ENCODE measurements at places on chromosomes 11 and 22. TPM values are rescaled to one million over a fixed set of nuclear protein-coding genes. Genes with fewer than 3 reads are reported as not detected.

LMNTD2 gene
- 1.1 TPM for polyA plus RNA-seq

LINC01488 gene
- not detected for polyA plus RNA-seq

OLFML1 gene
- polyA plus RNA-seq, result not detected

MRGPRE gene
- polyA plus RNA-seq, result not detected

WDR74 gene
- polyA plus RNA-seq, result 42.4 TPM

GNB1L gene
- 14.2 TPM for polyA plus RNA-seq

OR2AT4 gene
- not detected for polyA plus RNA-seq

GRIA4 gene
- polyA plus RNA-seq, result not detected

CCDC179 gene
- not detected for polyA plus RNA-seq

GRIK4 gene
- polyA plus RNA-seq, result not detected

PHETA2 gene
- polyA plus RNA-seq, result 0.67 TPM

DTX4 gene
- polyA plus RNA-seq, result 0.98 TPM

DNA sequence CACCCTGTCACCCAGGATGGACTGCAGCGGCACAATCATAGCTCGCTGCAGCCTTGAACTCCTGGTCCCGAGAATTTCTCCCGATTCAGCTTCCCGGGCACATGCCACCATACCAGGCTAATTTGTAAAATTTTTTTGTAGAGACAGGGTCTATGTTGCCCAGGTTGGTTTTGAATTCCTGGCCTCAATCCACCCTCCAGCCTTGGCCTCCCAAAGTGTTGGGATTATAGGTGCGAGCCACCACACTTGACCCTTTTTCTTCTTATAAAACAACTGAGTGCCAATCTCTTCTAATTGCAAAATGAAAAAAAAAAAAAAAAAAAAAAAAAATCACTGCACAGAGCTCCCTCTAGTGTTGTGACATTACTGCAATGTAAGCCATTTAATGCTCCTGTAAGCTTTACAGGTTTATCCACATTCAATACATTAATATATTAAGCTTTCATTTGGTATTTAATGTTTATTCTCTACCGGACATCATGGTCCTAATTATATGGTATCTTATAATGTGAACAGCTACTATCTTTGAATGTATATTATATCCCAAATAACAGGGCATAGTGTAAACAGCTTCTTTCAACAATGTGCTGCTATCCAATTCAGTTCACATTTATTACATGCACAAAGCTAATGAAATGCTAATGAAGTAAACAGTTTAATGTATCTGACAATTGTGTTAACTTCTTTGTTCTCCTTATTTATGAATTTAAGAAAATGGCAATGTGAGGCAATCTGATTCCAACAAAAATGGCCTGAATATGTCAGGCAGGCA, 44.6 kb downstream of the COPB1 start:
- DNase-seq, result peak; percentile 19

GRCh38 chr11:86769219-86769618, 31.1 kb upstream of the PRSS23 start:
- DNase-seq, result no peak

- peak; percentile 51 for DNase-seq
These were observed 98.6 kb downstream of the CEP164 start for GRCh38 chr11:117426297-117426685.

DNA sequence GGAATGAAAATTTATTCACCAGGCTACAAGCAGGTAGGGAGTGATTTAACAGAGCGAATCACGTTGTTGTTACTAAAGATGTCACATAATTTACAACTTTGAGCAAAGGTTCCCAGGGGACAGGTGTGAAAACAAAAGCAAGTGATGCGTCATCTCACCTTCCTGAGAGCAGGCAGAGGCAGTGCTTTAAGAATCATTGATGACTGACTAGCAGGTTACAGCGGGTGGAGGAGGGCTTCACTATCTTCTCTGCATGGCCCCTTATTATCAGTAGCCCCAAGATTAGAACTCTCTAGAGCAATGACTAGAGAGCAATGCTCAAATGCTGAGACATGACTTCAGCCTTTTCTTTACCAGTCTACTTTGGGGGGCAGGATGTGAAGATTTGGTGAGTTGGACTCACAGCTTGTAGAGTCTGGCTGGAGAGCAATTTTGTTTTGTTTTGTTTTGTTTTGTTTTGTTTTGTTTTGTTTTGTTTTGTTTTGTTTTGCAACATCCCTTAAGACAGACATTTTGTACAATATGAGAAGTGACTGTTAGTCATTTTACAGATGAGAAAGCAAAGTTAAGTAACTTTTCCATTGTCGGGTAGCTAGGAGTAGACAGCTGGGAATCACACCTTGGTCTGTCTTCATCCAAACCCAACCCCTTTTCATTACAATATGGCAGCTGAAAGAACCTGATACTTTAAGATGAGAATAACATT, 84.8 kb downstream of the SLC1A2 start:
- DNase-seq, result peak; percentile 69

DNA sequence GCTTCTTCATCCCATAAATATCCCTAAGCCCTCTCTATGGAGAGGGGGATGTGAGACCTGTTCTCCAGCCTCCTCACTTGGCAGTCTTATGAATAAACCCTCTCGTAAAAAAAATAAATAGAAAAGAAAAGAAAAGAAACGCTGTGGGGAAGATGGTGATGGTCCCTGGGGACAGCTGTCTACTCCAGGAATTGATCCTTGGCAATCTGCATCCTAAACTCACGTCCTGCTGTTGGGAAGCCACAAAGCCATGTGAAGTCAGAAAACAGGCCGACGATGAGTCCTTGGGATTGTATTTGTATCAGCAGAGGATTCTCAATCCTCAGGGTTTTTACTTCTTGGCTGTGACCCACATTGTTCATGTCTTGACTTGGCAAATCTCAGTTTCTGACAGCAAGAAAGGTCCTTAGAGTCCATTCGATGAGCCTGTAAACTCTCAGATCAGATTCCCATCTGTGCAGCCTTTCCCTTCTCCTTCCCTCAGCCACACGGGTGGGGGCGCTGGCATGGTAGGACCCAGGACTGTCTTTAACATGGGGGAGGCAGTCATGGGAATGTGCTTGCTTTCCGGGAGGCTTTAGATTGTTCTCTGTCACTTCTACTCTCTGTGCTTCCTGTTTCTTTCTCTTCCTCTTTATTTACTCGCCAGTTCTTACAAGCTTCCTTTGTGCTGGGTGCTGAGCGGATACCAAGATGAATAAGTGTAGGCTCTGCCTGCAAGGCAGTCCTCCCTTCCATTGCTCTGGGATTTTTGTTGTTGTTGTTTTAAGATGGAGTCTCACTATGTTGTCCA, 24.9 kb downstream of the TCP11L1 start:
- DNase-seq, result no peak

DNA sequence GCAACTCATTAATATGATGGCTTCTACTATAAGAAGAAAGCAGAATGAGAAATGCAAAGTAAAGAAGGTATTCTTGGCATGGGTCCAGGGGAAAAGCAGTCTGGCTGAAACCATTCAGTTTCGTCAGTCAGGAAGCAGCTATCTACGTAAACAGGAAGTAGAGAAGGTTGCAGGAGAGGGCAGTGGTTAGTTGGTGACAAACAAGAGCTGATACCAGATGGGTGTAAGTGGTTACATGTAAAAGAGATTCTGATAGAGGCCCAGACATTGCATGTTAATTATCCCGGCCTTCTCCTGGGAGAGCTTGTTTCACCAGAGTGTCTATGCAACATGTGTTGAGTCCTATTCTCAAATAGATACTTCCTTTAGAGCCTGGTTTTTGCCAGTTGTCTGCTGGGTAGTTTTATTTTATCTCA, 58.4 kb upstream of the PSMA1 start:
- DNase-seq, result peak; percentile 46

GRCh38 chr11:65310215-65310614, 4.5 kb upstream of the CDC42EP2 start:
- no peak for DNase-seq

GRCh38 chr22:37401401-37402183, 25.7 kb downstream of the ELFN2 start:
- no peak for DNase-seq

- DNase-seq, result no peak
These were observed 27.6 kb upstream of the APLP2 start for GRCh38 chr11:130042093-130042591.

- DNase-seq, result no peak
These were observed 102.6 kb upstream of the ALDH3B2 start for GRCh38 chr11:67776852-67777520.

DNA sequence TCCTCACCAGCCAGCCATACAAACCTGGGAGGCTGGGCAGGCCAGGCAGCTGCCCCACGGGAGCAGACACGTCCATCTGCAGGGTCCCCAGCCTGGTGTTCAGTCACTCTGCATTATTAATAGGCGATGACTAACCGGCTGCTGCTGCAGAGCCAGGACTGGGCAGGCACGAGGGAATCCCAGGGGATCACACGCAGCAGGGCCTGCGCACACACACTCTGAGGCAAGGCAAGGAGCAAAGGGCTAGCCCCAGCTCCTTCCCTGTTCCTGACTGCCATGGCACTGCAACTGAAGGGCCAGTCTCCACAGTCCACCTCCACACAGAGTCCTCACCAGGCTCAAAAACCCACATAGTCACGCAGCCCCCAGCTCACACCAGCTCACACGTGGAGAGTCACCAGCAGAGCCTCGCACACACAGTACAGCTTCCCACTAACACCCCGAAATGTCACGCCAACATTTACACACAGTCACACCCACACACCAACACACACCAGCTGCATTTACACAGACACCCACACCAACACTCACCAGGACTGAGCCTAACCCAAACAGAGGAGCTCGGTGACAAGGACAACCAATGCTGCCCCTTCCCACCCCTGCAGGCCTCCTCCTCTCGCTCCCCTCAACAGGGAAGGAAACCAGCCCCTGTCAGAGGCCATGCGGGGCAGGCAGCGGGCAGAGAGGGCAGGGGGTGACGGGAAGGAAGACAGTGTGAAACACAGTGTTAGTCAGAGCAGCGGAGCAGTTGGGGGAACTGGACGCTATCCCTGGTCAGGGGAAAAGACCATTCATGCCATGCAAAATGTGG, 47.3 kb downstream of the NRXN2 start:
- DNase-seq, result no peak

DNA sequence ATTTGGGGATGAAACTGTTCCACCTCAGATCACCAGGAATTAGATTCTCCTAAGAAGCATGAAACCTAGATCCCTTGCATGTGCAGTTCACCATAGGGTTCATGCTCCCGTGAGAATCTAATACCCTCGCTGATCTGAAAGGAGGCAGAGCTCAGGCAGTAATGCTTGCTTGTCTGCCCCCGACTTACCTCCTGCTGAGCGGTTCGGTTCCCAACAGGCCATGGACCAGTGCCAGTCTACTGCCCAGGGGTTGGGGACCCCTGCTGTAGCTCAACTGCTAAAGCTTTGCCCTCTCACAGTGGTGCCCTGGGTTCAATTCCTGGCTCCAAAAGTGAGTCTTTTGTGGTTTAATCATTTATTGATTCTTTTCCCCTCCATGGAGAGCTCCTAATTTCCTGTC, 3.4 kb downstream of the JAML start:
- DNase-seq, result no peak

DNA sequence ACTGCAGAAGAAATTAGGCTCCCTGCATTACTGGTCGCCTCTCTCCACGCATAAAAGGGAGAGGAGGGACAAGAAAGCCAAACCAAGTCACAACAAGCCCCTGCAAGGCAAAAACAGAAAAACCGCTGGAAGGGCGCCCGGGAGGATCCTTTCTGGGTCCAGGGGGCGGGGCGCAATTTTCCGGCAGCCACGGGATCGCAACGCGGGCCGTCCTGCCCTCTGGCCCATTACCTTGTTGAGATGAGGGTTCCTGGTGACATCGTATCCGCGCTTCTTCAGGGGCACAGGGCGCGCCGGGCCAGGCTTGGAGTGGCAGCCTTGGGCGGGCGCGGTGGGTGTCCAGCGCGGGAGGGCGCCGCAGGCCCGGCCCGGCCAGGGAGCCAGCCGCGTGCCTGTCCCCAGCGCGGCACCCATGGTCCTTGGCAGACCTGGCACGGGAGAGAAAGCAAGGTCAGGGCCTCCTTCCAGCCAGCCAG, 847 bp downstream of the ME3 start:
- DNase-seq, result no peak

DNA sequence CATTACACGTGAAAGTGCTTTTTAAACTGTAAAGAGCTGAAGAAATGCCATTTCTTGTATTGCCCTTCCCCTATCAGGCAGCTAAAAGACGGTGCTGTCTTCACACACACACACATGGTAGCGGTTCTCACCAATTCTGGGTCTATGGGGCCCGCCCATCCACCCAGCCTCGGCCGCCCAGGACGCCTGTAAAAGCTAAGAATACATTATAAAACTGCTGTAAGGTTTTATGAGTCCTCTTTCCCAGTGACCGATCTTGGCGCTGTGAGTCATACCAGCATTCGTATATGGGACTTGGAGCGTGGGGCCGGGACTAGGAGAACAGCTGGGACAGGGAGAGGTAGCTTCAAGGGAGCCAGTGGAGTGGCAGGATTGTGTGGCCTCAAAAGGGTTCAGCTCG, 149.7 kb upstream of the CADM1 start:
- no peak for DNase-seq

GRCh38 chr11:64870176-64870892, 8.1 kb downstream of the EHD1 start:
- DNase-seq, result no peak

DNA sequence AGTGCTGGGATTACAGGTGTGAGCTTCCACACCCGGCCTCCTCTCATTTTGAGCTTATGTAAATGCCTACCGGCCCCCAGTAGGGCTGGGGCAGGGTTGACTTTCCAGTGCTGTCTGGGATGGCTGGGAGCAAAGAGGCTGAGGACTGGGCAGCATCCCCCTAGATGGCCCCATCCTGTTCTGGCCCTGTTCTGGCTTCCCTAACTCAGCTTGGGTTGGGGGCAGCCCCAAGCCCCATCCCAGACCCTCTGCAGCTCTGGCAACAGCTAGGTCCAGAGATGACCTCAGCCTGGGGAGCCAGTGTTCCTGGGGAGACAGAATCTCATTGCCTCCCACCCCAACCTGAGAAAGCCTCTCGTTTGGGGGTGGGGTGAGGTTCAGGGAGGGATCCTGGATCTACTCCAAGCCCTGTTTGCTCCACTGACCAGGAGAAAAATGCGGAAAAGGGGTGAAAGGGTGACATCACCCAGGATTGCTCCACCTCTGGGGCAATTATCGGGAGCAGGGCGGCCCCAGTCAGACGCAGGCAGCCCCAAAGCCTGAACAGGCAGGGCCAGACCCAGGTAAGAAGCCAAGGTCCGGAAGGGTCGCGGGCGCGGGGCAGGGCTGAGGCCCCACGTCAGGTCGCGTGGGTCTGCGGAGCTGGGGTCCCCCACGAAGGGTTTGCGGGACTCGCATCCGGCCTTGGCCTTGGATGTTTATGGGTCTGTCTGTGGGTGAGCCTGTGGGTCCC, at the start of gene PNPLA2:
PNPLA2 (plus strand) TSS at position 519 of the 733 bp plus-strand sequence. CDS start 805 bp downstream, outside the sequence.
- no peak for DNase-seq

DNA sequence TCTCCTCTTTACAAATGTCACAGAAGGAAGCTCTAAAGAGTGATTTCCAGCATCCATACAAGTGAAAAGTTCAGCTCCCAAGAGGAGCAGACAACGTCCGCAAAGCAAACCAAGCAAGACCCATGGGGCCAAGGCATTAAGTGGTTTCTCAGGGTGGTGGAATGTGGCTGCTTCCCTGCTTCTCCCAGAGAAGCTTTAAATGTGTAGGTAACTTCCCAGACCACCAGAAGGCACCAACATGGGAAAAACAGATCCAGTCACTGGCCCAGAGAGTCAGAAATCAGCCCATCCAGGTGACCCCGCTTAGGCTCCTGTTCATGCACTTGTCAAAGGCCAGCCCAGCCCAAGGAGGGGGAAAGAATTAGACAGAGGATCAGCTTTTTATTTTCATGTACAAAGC, 13.3 kb upstream of the PHF21A start:
- no peak for DNase-seq
